NCI-H526 treated with DMSO at 0.1 percent for 48 hours (cell line): ENCODE measurements at places on chromosomes 4 and X.
A peak's percentile ranks its signal among the peaks of the same experiment; 100 is the strongest.

- DNase-seq: no peak
Measured at GRCh38 chr4:151039733-151040132, 24.6 kb upstream of the LRBA start.

- DNase-seq: no peak
Measured at GRCh38 chrX:68666580-68666979, 19.1 kb downstream of the STARD8 start.

DNA sequence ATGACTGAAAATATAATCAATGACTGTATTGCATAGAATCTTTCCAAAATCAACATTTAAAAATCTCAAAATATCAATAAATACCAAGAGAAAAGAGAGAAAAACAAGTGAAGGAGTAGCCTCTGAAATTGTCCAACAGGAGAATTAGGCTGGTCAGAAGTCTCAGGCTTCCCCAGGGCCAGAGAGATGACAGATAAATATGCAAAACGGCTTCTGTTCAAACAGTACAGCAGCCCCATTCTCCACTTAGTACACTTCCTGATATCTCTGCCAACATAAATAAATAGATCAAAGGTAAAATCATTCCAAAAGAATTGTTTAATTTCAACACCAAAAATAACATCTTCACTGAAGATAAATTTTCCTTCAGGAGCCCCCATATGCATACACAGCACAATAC is 204.7 kb upstream of the GABRA2 start:
- peak; percentile 4 for DNase-seq

GRCh38 chr4:38621028-38621684 is 42.8 kb upstream of the KLF3 start:
- no peak for DNase-seq

GRCh38 chr4:113026556-113026955 is 22.9 kb upstream of the ANK2 start:
- no peak for DNase-seq

- no peak for DNase-seq
Measured at GRCh38 chr4:104930298-104930697, 216.4 kb upstream of the TET2 start.

DNA sequence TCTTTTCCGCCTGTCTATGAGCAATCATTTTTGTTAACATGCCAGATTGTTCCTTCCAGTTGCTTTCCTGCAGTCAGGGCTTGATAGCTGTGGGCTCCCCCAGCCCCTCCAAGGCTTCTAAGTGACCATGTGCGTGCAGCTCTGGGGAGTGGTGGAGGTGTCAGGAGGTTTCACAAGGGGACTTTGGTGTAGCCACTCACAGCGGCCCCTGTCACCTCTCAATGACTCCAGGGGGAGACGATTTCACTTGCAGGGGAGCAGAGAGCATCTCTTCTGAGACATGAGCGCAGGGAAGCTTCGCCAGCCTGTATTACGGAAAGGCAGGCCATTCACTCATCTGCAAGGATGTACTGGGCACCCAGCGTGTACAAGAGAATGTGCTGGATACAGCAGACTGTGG is 3.1 kb upstream of the GPR78 start:
- DNase-seq: no peak

DNA sequence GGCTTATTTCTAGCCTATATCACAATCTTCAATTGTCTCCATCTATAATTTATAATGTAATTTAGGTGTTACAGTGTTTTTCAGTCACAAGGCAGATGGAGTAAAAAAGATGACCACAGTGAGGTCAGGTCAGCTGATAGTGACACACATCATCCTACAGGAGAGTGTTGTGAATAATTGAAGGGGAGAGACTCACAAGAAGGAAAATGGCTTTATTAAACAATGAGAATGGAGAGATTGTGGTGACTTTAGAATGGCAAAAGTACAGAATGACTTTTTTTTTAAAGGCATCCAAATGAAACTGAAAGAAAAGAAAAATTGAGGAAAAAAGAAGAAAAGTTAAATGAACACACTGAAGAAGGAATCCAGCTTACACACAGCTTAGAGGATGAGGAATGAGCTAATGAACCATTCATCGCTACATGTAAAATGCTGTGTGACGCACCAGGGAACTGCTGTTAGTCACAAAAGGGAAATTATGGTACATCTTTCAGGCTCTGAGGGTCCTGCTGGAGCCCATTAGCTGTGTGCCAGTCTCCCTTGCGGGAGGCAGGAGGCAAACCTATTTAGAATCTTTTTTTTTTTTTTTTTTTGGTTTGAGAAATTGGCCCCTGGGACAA is 56.6 kb downstream of the SPRY1 start:
- DNase-seq: no peak

DNA sequence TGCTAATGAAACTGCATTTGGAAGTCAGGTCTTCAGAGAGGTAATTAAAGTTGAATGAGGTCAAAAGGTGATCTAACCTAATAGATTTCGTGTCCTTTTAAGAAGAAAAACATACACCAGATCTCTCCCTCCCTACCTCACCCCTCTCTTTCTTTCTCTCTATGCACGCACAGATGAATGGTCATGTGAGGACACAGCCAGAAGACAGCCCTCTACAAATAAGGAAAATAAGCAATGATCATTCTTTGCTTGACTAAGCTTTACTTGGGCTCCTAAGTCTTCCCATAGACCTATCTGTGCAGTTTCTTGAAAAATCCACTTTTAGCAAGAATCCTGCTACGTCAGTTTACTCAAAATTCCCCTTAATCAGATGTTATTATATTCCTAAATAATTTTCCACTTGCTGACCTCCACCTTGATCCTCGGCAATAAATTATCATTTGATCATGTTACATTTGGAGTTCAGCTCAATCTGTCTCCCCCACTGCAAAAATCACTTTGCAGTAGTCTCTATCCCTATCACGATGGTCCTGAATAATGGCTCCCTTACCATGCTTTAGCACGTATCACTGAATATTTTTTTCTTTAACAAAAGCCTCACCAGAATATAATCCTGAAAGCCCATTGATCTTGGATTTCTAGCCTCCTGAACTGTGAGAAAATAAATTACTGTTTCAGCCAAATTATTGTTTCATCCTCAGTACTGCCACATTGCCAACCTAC is 527.3 kb downstream of the GABRG1 start:
- DNase-seq: no peak

- no peak for DNase-seq
Measured at GRCh38 chr4:113483131-113483530, 278.4 kb downstream of the CAMK2D start.

GRCh38 chr4:185307136-185307950 is 88.4 kb downstream of the LRP2BP start:
- DNase-seq: no peak

- DNase-seq: no peak
Measured at GRCh38 chr4:20592013-20592412, 108.2 kb upstream of the PACRGL start.

DNA sequence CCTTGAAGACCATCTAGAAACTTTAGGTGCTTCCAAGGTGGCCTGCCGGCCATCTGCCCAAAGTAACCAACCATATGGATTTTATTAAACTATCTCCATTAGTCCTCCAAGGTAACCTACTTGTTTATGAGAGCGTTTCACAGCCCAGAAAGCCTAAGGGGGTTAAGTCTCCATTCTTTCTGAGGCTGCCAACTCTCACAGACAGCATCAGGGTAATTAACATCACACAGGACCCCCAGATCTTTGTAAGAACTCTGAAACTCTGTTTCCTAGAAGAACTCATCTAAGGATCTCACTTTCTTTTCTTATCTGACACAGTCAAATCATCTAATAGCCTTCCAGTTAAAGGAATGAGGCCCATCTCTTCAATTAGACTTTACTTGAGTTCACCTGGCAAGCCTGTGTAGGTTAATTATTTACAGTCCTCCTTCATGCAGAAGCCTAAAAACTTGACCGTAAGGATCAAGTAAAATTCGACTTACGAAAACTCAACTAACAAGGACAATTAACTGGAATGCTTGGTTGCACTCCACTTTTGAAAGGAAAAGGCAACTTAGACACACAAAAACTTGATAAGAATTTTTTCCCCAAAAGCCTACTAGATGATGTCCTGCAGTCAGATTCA is 252.5 kb downstream of the GRIA3 start:
- no peak for DNase-seq

DNA sequence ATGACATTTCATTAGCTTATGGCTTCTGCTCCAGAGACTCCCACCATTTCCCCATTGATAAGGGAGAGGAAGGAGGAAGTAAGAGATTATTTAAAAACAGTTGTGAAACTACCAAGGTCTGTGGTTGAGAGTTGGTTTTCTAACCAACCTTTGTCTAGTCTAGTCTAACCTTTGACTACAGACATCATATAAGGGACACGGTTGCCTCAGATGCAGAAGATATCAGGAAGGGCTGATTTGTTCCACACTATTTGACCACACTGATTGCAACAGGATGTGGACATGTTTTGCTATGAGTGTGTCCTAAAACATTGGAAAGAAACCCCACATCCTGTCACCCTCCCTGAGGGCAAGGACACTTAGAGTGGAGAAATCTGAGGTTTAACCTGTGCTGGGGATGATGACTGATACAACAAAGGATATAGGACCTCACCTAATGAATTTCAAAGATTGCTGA is 53.0 kb downstream of the COQ2 start:
- DNase-seq: no peak

DNA sequence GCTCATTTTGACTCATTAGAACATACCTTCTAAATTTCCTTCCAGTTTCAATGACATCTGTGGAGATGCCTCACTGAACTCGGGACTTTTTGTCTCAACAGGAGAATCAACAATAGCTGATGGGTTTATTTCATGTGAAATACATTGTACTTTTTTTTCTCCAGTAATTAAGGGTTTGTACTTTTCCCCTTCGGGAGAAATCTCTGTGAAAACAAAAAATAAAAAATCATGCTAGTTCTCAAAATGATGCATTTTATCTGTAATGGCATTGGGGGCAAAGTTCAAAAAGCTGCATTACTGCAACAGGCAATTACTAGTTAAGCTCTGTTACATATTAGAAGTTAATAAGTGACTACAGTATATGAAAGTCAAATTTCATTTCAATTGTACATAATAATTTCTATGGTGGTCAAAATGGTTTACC is 167.3 kb upstream of the SH3RF1 start:
- peak; percentile 4 for DNase-seq

- no peak for DNase-seq
Measured at GRCh38 chr4:184831153-184831552, 5.4 kb upstream of the ACSL1 start.

DNA sequence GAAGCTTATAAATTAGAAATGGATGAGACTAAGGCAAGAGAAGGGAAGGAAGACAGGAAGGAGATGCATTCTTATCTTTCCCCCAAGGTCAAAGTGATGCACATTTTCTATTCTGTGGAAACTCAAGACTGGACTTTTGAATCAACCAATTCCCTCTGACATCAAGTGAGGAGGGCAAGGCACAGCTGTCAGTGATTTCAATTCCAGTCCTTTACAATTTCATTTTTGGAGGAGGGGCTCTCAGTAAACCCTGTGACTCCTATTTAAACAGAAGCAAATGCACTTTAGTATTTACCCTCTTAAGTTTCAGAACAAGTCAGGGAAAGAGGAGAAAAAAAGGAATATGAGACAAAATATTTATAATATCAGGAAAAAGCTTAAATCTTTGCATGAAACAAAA is 134.0 kb downstream of the MGST2 start:
- no peak for DNase-seq

DNA sequence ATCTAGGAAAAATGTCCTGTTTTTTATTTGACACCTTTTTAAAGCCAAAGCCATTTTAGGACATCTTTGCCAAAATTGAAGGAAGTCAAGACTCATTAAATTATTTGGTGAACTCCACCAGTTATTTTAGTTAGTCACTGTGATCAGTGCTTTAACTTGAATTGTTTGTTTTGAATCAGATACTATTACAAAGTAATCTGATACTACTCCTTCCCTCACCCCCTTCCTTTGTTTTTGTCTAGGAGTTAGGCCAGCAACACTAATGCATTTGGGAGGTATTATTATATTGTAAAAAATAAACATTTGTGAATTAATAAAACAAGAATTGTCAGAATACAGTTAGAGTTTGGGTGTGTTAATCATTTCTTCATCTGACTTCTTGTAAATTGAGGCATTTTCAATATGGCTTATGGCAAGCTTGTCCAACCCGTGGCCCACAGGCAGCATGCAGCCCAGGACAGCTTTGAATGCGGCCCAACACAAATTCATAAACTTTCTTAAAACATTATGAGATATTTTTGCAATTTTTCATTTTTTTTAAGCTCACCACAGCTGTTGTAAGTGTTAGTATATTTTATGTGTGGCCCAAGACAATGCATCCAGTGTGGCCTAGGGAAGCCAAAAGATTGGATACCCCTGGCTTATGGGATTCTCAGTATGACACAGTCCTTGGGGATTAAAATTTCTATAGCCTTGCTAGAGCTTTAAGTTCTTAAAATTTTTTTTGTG is 182.2 kb downstream of the BMPR1B start:
- DNase-seq: no peak

- no peak for DNase-seq
Measured at GRCh38 chrX:28851871-28852270, 264.6 kb downstream of the IL1RAPL1 start.

DNA sequence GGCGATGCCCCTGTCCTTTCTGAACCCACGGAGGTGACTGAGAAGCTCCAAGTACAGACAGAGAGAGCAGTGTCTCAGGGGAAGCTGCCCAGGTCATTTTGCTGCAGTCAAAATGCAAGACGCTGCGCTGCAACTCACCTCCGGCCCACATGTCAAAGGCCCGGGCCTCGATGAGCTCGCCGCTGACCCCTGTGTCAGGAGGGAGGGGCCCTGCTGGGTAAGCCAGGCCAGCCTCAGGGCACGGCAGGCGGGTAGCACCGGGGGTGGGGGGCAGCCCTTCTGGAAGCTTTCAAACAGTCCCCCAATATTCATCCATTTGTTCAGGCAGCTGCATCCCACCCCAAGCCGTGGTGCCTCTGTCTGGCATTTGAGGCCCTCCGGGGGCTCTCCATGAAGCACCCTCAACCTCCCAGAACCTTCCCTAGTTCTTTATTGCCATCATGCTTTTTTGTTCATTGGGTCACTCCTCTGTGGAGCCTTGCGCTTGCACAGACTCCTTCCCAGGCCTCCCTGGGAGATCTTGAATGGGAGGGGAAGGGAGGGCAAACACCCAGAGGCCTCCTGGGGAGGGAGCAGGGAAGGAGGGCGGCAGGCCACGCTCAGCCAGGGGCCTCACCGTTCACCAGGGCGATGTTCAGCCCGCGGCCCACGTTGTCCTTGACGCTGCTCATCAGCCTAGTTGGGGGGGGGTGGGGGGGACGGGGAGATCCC is 8.2 kb downstream of the FAM3A start:
- no peak for DNase-seq

- DNase-seq: no peak
Measured at GRCh38 chr4:99921174-99921573, 25.2 kb downstream of the DNAJB14 start.

- DNase-seq: no peak
Measured at GRCh38 chr4:57665806-57666205, 555.6 kb upstream of the IGFBP7 start.

- DNase-seq: no peak
Measured at GRCh38 chr4:18582841-18583240, 561.3 kb upstream of the LCORL start.

DNA sequence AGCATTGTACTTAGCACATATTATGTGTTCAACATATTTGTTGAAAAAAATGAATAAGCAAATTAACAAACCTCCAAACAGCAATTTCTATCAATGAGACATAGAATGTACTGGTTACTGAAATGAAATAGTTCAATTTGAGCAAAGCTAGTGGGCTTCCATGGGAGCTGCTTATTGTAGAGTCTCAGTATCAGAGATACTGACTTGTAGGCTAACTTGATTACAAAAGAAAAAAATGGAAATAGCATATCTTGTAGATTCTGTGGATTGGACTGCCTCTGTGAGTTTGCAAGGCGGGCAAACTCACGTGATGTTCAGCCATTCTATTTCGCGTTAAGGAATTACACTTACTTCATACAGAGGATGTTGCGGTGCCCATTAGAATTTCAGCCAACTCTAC is 222.1 kb upstream of the JADE1 start:
- no peak for DNase-seq

- no peak for DNase-seq
Measured at GRCh38 chrX:147405764-147406163, 506.0 kb upstream of the FMR1 start.
